ENCODE measurements at places on chromosomes 13 and 19. TPM values are rescaled to one million over a fixed set of nuclear protein-coding genes. Genes with fewer than 3 reads are reported as not detected.

The TGFB1 gene
- 20.8 TPM for total RNA-seq

DNA sequence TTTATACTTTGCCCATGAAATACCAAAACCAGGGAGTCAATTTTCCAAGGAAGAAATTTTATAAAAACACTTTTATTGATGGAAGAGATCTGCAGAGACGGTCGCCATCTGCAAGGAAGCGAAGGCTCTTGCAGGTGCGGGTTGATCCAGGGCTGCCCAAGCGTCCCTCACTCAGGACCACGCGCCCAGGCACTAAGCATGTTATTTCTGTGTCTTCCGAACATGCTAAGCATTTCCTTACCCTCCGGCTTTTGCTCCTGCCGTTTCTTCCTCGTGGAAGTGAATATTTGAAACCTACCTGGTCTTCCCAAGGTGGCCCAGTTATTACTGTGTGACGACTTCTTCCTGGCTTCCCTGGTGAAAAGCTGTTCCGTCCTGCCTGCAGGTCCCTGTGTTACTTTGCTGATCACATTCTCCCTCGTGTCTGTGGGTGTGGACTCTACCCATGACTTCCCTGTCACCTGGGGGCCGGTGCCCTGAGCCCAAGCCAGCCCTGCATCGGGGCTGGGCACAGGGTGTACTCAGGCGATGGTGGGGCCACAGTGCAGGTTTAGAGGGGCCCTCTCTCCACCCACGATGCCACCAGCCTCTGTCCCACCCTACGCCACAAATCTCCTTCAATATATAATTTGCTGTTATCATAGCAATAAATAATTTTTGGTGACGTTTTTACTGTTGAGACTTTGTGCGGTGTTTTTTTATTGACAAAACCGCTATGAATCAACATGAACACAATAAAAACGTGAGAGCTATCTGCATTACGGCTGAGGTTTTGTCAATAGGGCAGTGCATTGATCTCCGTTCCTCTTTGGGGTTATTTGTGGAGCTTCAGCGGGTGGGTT is 119.4 kb downstream of the URI1 start:
- no peak for DNase-seq

DNA sequence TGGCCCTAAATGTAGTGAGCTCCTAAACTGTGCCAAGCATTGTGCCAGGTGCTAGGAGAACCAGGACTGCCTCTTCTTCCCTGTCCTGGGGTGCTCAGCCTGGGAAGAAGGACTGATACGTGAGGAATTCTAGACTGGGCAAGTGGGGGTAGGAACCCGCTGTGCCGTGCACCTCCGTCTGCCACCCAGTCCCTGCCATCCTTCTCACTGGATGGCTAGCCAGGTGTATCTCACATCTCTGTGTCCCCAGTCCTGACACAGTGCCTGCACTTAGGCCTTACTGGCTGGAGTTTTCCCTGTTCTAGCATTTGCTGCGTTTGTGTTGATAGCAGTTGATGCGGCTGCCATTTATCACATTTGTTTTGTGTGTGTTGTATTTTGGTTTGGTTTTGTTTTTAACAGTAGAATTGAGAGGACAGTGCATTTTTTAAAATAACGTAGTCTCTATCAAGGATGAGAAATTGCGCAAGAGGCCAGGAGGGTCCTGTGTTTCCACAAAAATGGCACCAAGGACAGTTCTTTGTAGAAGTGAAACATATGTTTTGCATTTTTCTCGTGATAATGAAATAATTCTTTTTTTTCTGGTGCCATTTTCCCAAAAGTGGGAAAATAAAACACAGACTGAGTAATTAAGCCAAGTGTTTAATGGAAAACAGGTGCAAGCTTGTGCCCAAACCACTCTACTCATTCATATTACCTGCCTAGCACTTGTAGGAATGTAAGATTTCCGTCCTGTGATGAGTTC is 4.7 kb upstream of the GPR183 start:
- no peak for DNase-seq

The ZNF814 gene
- 2.3 TPM for total RNA-seq

DNA sequence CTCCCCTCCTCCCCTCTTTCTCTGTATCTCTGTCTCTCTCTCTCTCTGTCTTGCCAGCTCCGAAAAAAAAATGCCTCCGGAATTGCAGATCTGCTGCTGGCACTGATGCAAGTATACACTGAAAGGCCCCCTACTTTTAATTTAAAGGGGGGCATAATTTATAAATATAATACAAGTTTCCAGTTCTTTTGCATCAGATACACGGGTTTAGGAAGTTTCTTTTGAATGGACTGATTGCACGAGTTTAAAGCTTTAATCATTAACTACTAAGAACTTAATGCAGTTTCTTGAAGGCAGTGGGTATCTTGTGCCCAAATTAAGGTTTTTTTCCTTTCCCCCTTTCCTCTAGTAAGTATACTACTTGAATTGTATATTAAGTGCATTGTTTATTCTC is 1.4 kb downstream of the FGF9 start:
- no peak for DNase-seq

The ZNF350 gene
- total RNA-seq: 8.5 TPM

DNA sequence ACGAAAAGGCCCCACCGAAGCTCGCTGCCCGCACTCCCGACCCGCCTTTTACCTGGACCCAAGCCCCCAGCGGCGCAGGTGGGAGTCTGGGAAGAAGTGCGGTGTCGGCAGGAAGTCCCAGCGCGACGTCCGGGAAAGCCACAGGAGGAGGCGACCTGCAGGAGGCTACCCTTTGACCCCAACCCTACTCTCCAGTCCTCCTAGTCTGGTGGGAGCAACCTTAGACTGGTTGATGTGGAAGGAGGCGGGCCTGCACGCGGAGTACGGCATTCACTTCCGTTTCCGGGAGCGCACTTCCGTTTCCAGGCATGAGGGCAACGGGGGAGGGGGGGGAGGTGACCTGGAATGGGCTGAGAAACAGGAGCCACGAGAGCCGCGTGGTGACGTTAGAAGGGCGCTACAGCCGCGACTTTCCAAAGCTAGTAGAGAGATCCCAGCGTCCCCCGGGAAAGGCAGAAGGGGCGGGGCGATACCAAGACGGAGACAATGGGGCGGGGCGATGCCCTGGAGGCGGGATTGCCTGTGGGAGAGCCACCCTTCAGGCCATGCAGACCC is 28.5 kb downstream of the ZNF266 start:
- peak; percentile 8 for DNase-seq

DNA sequence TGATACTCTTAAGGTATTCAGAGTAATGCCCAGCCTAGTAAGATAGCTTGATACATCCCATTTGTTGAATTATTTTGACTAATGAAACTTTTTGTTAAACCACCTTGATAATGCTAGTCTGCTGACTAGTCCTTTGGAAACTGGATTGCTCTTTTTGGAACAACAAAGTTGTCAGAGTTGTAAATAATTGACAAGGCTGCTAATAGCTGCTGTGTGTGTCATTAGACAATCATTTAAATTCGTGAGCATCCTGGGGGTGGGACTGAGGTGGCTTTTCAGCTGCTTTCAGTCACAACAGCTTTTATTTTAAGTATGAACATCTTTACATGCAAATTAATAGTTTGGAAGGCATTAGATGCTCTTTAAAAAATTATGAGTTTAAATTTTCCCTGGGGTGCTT is 153.5 kb downstream of the HS6ST3 start:
- DNase-seq: no peak

The ZNF91 gene
- 13.3 TPM for total RNA-seq

The KDM4B gene
- 9.5 TPM for total RNA-seq

DNA sequence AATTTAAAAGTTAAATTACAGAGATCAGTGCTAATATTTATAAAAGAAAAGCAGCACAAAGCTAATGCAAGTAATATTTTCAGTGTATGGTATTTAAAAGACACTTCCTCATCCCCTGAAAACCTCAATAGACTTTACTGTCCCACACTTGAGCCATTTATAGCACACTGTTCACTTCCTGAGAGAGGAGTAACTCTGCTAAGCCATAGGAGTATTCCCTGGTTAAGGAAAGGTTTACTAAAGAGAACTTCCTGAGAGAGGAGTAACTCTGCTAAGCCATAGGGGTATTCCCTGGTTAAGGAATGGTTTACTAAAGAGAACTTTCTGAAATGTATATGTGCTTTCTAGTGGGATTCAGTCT is 159.4 kb downstream of the NHLRC3 start:
- DNase-seq: no peak

The ACP7 gene
- not detected for total RNA-seq

The SERTM1 gene
- under 0.01 TPM for total RNA-seq

DNA sequence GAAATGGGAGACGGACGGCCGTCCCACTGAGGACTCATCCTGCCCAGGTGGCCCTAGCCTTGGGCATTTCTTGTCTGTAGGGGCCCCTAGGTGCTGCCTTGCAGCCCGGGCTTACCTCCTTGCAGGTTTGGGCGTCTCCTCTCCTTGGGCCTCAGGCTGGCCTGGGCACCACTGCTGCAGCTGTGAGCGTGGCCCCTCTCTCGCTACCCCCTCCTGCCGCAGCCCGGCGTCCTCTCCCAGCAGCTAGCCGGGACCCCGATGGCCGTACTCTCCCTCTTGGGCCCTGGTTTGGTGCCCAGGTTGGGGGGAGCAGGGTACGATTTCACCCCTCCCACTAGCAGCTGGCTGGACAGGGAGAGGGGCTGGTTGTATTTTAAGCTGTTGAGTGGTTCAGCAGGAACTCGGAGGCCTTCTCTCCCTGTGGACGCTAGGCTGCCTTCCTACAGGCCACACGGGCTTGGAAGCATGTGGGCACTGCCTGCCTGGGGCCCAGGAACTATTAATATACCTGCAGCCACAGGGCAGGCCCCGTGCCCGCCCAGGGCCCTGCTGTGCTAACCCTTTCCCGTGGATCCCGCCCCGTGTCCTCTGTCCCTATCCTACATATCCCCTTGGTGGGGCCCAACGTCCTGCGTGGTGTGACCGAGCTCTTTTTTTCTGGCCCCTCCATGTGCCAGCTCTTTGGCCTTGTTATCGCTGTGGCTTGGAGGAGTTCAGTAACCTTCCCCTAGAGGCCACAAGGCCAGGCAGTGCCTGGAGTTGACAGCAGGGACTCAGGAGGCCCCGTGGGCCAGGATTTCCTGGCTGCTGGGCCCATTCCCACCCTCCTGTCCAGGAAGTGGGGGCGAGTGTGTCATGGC is 11.7 kb downstream of the NDUFB7 start:
- DNase-seq: no peak

The BORA gene
- total RNA-seq: 3.0 TPM

The LRRC63 gene
- total RNA-seq: not detected

GRCh38 chr13:74986609-74987008 is 495.4 kb downstream of the TBC1D4 start:
- DNase-seq: no peak

DNA sequence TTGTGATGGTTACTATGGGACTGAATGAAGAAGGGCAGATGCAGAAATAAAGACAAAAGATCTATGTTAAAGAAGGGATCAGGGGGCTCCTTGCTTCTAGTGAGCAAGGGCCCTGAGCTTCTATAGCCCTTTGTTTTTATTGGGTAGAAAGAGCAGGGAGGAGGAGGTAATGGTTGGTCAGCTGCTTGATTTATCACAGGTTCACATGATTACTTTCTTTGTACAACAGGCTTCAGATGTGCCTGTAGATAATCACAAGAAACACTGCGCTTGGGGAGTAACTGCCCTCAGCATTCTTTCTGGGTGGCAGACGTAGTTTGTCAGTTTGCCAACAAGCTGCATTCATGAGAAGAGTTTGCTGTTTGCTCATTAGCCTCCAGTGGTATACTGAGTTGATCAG is 4.8 kb upstream of the ZNF439 start:
- no peak for DNase-seq

DNA sequence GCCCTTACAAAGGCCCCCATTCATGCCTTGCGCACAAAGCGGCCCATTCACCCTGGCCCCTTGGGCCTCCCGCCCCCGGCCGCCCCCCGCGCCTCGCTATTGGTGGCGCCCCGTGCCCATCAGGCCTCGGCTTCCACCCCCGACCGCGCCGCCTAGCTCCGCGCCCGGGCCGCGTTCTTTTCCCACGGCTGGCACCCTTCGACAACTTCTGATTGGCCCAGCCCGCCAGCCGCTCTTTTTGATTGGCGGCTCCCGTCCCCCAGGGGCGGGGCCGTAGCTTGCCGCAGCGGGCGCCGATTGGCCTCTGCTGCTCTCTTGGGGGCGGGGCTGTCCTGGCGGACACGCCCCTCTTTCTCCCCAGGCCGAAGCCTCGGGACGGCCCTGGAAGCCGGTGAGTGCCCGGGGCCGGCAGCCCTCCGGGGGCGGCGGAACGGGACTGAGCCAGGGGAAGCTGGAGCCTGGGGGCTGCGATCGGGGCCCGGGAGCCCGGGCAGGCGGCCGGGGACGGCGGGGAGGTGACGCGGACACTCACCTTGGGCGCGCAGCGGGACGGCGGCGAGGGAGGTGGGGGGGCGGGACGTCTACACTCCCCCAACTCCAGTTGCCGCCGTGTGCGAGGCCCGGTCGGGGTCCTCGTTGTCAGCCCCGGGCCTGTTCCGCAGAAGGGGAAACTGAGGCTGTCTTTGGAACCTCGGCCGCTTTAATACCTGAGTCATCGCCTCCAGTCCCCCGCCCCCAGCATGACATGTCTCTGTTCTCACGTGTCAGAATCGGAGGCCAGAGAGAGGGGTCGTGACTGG is at the start of gene MYH14:
Gene MYH14, plus strand, starts transcription at position 342 of the 800 bp plus-strand sequence. CDS start 6,744 bp downstream, outside the sequence.
- peak; percentile 69 for DNase-seq

- DNase-seq: no peak
Observed at GRCh38 chr13:49681842-49682435, 9.3 kb downstream of the EBPL start.

DNA sequence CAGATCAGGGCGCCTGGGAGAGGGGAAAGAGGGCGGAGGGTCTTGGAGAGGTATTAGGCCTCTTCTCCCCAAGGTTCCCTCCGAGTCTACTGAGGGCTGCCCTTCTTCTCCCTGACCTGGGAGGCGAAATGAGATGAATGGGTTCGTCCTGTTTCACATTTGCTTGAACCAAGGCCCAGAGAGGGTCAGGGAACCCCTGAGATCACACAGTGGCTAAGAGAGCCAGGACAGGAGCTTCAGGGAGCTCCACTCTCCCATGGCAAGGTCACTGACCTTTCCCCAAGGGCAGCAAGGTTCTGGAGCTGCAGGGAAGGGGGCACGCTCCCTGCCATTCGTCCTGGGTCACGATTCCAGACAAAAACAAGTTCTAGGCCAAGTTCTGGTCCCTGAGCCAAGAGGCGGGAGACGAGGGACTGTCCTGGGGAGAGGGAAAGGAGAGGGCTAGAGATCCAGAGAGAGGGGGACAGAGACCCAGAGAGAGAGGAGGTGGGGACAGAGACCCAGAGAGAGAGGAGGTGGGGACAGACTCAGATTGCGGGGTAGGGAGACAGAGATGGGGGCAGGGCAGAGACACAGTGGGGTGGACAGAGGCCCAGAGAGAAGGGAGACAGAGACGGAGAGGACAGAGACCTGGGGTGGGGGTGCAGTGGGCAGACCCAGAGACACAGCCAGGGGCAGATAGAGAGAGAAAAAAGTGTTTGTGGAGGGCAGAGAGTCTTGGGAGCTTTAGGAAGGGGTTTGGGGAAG is 541 bp downstream of the ASPDH start:
- no peak for DNase-seq

The SAMD1 gene
- 7.8 TPM for total RNA-seq

DNA sequence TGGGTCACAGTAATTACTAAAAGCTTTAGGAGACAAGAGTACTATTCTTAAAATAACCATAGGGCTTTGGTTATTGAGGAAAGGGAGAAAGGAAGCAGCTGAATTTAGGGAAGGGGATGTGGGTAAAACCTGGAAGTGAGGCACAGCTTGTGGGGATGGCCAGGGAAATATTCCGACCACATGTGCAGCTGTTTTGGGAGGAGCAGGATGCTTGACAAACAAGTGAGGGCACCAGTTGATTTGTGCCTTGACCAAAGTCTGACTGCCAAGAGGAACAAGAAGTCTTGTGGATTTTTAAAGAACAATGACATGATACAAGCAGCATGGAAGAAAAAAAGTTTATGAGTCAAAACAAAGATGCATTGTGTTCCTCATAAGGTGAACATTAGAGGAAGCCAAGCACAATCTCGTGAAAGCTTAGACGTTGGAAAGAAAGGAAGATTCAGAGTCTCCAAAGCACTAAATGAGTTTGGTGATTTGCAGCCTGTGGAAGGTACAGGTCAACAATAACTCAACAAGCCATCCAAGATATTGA is 108.5 kb upstream of the GPC6 start:
- no peak for DNase-seq

The TTC9B gene
- total RNA-seq: not detected

All from dermis microvascular lymphatic vessel endothelial cell (primary cell).